ENCODE measurements at places on chromosomes 11 and 22.

DNA sequence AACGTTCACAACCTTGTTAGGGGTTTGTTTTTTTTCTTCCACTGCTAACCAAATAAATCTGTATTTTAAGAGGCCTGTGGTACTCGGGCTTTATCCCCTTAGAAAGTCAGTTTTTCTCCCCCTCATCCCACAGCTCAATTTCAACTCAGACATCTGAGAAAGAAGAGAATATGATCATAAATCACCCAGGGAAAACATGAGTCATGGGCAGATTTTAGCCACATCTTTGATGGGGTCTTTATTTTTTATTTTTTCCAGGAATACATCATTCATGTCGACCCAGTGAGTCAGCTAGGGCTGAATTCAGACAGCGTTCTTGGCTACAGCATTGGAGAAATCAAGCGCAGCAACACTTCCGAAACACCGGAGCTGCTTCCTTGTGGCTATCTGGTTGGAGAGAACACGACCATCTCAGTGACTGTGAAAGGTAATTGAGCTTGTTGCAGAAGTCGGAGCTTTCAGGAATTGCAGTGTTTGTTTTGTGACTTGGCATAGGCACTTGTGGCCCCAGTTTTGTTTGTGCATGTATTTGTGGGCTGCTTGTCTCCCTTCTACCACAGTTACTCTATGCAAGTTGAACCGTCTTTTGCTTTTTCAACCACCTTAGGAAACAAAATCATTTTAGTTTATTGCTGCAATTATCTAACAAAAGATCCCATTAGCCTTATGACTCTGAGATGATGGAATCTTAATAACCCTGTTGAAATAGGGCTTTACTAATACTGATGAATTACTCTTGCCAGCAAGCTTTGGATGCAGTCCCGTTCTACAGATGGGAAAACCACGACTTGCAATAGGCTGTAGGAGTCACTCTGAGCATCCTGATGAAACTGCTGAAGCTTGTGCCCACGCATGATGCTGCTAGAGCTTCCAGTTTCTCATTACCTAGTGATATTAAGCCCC, 62.7 kb downstream of the DBX1 start:
- no peak for DNase-seq

GRCh38 chr22:29138556-29139305, 65.9 kb downstream of the KREMEN1 start:
- DNase-seq = no peak

GRCh38 chr11:488992-489391, 18.1 kb downstream of the RNH1 start:
- peak; percentile 46 for DNase-seq

GRCh38 chr11:98630736-98631135, 390.0 kb upstream of the CNTN5 start:
- DNase-seq = no peak

DNA sequence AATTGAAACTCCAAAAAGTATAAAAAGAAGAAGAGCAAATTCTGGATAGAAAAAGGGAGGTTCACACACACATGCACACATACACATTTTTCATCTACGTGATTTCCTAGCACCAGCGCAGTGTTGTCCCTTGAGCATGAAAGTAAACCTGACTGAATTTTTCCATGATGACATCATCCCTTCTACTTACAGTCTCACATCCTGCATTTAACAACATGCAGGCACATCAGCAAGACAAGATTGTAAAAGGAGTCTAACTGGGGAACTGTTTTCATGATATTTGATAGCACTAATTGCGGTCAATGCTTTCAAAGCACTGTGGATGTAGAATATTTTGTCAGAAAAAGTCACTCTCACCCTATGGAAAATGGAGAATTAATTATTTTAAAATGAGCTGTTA, 36.6 kb downstream of the GAS2 start:
- no peak for DNase-seq

DNA sequence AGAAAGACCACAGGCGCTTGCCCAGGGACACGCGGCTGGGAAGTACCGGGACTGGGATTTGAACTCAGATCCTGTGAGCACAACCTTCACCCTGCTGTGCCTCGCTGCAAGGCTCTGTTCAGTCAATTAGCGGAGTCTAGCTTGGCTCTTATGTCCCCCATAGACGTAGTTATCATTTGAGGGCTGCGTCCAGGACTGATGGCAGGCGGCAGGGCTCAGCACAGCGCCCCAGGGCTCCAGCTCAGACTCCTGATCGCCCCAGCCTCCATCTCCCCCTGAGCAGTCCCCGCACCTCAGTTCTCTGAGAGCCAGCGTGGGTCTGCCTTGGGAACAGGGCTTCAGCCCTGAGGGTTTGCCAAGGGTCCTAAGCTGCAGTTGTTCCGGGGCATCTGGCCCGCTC, 19.8 kb downstream of the MRGPRG start:
- no peak for DNase-seq

DNA sequence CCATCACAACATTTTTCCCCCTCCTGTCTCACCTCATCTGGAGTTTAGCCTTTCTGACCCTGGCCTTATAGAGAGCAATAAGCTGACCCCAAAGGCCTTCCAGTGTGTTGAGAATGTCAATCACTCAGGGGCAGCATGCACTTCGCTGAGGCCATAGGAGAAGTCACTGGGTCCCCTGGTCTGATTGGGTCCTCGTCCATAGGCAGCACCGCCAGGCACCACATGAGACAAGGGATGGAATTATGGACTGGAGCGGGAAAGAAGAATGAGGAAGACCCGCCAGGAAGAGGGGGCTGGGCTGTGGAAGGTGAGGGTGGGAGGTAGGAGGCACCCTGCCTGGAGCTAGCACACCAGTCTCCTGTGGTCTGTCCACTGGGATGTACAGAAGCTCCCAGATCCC, 72.9 kb downstream of the DSCAML1 start:
- DNase-seq = no peak

- DNase-seq = peak; percentile 90
These were observed 1.6 kb upstream of the EHBP1L1 start for GRCh38 chr11:65574109-65574810.

DNA sequence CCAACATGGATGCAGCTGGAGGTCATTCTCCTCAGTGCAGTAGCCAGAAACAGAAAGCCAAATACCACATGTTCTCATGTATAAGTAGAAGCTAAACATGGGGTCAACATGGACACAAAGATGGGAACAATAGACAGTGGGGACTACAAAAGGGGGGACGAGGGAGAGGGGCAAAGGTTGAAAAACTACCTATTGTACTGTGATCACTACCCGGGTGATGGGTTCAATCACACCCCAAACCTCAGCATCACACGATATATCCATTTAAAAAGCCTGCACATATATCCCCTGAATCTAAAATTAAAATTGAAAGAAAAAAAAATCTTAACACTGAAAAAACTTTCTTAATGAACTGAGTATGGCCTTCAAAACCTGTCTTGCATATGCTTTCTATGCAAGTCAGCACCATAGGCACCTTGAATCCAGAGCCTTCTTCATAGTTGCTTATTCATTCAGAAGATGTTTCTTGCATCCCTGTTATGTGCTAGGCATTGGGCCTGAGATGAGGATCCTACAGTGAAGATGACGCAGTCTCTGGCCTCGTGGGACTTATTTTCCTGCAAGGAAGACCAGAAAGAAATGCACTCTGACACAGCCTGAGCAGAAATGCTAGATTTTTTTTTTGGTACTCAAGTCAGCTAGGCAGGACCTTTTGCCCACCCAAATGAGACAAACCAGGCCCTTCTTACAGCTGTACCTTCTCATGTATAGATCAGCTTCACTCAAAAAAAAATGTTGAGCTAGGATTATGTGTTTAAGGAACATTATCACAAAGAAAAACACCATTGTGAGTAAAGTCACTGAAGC, 21.0 kb downstream of the NNMT start:
- no peak for DNase-seq

DNA sequence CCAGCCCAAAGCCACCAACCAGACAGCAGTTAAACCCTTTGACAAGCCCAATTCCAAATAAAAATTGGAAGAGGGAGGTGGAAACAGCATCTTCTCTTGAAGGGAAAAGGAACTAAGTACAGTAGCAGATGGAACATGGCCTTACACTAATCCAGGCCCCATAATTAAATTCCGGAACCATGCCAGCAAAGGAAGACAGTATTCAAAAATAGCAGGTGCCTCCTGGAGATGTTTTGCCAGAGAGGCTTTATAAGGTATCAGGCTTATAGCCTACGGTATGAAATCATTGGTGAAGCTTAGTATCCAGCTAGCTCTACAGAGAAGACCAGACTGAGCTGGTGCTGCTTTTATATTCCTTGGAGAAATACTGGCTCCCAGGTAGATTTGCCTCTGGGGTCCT, 344.1 kb upstream of the API5 start:
- no peak for DNase-seq

GRCh38 chr11:22659783-22660182, 6.6 kb upstream of the GAS2 start:
- no peak for DNase-seq

- no peak for DNase-seq
These were observed 26.2 kb downstream of the EHF start for GRCh38 chr11:34647131-34647530.

DNA sequence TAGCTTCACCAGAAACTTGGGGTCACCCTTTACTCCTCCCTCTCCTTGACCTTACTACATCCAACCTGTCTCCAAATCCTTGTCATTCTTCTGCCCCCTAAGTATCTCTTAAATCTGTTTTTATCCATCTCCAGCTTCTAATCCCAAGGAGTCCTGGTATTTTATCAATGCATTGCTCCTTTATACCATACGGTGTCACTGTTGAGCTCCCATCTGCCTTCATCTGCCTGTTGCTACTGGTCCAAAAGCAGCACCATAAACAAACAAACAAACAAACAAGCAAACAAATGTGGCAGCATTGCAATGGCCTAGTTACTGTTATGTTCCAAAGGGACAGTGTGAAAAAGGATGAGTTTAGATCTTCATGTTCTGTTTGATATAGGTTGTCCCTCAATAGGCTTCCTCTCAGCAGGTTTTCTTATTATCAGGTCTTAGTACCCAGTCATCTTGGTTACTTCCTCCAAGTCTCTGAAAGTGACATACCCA, 34.2 kb downstream of the DNHD1 start:
- no peak for DNase-seq

- peak; percentile 60 for DNase-seq
These were observed 13.6 kb downstream of the MUC2 start for GRCh38 chr11:1087961-1088926.

- DNase-seq = no peak
These were observed 26.4 kb downstream of the SCN4B start for GRCh38 chr11:118126082-118126838.

DNA sequence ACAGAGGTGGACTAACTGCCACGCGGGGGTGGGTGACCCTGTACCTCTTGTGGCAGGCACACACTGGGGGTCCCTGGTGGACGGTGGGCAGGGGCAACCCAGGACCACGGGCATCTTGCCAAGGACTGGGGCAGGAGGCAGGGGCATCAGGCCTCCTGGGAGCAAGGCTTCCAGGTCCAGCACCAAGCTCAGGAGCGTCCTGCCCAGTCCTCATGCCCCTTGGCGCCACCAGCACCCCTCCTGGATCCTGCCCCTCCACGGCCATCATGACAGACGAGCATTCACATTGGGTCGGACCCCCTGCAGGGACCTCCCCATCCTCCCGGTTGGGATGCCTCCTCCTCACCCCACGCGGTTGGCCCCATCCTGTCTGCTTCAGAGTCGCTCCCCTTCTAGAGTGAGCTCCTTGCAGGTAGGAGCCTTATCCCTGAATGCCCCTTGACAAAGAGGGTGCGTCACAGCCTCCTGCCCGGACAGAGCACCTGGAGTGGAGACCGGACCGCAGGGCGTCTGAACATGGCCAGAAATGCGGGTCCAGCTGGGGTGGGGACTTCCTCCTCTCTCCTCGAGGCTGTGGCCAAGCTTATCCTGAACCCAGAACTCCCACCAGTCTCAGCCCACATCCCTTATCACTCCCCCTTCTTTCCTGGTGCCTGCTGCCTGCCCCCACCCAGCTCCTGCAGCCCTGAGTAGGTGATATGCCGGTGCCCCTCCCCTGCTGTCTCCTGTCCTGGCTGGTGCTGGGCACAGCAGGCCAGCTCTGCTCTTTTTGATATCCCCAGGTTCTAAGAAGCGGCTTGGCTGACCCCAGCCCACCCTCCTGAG, 40.3 kb downstream of the IGF2 start:
- DNase-seq = no peak

DNA sequence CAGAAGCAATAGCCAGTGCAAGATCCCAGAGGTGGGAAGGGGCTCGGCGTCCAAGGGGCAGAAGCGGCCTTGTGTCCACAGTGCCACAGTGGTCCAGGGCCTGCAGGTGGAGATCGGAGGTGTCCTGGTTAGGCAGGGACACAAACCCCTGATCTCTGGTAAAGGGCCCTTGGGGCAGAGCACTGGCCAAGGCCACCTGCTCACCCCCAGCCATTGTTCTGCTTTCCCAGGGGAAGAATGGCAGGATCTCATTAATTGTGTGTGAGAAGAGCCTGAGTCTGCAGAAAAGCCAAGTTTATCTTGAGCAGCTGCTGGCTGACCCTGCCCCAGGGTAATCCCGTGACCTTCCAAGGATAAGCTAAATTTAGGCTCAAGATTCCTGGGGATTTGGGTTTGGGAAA, 3.1 kb upstream of the CLDN5 start:
- no peak for DNase-seq

DNA sequence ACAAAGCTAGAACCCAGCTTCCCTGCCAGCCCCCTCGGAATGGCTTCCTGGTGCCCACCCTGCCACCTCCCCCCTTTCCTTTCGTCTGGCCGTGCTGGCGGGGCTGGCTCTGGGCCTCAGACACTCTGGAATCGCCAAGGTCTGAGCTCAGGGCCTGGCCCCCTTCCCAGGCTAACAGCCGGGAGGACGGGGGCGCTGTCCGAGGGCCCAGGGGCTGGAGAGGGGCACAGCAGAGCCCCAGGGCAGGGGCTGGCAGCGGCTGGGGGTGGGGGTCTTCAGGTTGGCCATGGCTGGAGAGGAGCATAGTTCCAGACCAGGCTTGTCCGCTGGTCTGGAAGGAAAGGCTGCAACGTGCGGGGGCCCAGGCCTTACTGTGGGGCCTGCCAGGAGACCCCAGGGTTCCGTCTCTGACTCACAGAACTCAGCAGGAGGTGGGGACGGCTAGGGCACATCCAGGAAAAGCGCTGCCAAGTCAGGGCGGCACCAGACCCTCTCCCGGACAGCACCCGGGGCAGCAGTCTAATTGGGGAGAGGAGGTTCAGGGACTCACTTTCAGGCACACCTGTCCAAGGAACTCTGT, 861 bp upstream of the LTBP3 start:
- DNase-seq = no peak

DNA sequence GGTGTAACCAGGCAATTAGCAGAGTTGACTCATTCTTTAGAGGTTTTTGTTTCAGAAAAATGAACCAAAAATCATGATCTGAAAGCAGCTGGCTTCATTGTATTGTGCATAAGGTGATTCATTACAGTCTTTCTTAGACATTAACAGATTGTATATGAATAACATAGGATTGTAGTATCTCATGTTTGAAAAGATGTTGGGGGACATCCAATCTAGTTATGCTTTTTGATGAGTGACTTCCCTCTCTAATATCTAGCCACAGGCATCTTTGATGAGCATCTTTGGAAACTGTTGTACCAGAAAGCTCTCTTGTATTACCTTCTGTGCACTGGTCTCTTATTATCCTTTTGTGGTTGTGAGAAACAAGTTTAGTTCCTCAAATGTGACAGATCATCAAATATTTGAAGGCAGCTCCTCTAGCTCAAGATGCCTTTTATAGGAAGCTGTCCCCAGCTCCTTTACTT, 8.3 kb downstream of the GRK3 start:
- no peak for DNase-seq

- DNase-seq = no peak
These were observed 139.6 kb downstream of the TRIM44 start for GRCh38 chr11:35802221-35802620.

GRCh38 chr11:35330931-35331330, 88.4 kb downstream of the SLC1A2 start:
- no peak for DNase-seq

Data from transverse colon (tissue), 4 donors.